Ovary (tissue), 10 donors: ENCODE measurements at places on chromosomes 11 and 22. TPM values are rescaled to one million over a fixed set of nuclear protein-coding genes. Genes with fewer than 3 reads are reported as not detected.

- DNase-seq, result no peak
- H3K36me3 ChIP-seq, result no peaks in the 10 kb centered on the region
- no peak overlapping the region for H3K27ac ChIP-seq
- no peaks in the 10 kb centered on the region for H3K27me3 ChIP-seq
- H3K4me3 ChIP-seq, result no peak overlapping the region
Observed at GRCh38 chr22:39135092-39135896, 17.2 kb downstream of the CBX7 start.

- H3K4me1 ChIP-seq, result no peaks in the 10 kb centered on the region
- H3K27ac ChIP-seq, result no peak overlapping the region
- H3K27me3 ChIP-seq, result no peaks in the 10 kb centered on the region
- H3K4me3 ChIP-seq, result no peak overlapping the region
- DNase-seq, result no peak
Observed at GRCh38 chr22:43127166-43127908, 15.9 kb downstream of the MCAT start.

- H3K27ac ChIP-seq, result no peak overlapping the region
- H3K36me3 ChIP-seq, result no peaks in the 10 kb centered on the region
- H3K4me3 ChIP-seq, result no peak overlapping the region
- H3K4me1 ChIP-seq, result no peaks in the 10 kb centered on the region
- no peak for DNase-seq
Observed at GRCh38 chr11:15309296-15309695, 194.6 kb downstream of the INSC start.

DNA sequence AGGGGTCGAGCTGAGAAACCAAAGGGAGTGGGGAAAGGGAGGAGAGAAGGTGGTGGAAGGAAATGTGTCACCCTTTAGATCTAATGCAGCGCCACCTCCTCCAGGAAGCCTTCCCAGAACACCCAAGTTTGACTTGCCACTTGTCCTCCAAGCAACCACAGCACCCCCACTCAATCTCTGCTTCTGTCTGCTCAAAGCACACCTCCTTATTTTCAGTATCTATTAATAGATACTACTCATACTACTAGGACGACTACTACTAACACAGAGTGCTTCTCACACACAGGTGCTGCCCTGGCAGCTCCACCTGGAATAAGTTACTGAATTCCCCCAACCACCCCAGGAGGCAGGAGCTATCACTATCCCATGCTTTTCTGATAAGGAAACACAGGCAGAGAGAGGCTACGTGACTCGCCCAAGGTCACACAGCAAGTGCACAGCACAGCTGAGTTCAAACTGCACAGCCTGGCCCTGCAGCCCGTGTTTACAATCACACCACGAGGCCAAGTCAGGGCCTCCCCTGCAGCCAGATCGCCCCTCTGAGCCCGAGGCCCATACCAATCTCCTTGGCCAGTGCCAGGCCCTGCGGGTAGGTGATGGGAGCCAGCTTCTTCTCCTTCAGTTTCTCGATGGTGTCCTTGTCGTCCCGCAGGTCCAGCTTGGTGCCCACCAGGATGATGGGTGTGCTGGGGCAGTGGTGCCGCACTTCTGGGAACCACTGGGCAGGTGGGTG, 13.2 kb downstream of the RAC2 start:
- no peak overlapping the region for H3K27ac ChIP-seq
- no peak overlapping the region for H3K4me3 ChIP-seq
- no peak for DNase-seq
- no peaks in the 10 kb centered on the region for H3K36me3 ChIP-seq

GRCh38 chr11:129945373-129945772, 50.0 kb upstream of the NFRKB start:
- no peak for DNase-seq
- H3K27me3 ChIP-seq, result no peaks in the 10 kb centered on the region

- no peaks in the 10 kb centered on the region for H3K4me1 ChIP-seq
- DNase-seq, result no peak
- no peaks in the 10 kb centered on the region for H3K27me3 ChIP-seq
- H3K27ac ChIP-seq, result no peak overlapping the region
- H3K4me3 ChIP-seq, result no peak overlapping the region
Observed at GRCh38 chr11:1174441-1175370, 17.0 kb downstream of the MUC5AC start.

- H3K27me3 ChIP-seq, result no peaks in the 10 kb centered on the region
- no peaks in the 10 kb centered on the region for H3K36me3 ChIP-seq
- H3K27ac ChIP-seq, result no peak overlapping the region
- no peak overlapping the region for H3K4me3 ChIP-seq
- no peaks in the 10 kb centered on the region for H3K4me1 ChIP-seq
Observed at GRCh38 chr11:26851291-26851690, 129.4 kb upstream of the SLC5A12 start.

DNA sequence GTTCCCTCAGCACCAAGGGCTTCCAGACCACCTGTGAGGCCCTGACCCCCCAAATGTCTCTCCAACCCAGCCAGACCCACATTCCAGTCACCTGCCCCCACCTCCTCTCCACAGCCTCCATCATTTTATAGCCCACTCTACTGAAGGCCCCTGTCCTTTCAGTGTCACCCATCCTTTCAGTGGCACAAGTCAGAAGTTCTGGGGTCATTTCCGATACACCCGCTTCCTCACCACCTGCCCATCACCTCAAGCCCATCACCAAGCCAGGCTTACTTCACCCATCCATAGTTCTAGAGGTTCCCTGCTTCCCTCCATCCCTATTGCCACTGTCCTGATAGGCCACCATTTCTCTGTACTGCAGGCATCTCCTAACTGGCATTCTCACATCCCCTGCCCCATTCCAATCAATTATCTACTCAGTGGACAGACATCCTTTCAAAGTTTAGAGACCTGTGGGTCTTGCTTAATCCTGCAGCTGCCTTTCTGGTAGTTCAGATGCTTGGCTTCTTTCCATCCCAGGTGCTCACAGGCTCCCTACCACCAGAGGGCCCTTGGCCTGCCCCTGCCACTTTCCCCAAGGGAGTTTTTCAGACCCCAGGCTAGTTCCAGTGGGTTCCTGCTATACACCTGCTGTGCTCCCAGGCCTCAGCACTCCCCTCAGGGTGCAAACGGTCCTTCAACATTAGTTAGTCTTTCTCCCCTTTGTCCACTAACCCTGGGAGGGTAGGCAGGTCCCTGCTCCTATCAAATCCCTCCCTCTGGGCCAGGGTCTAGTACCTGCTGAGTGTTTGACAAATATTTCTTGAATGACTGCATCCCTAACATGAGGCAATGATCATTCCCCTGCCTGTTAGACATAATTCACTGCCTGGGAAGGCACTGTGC, 7.6 kb downstream of the KCNQ1OT1 start:
- H3K27ac ChIP-seq, result peak overlapping the region; percentile 9
- H3K4me3 ChIP-seq, result no peak overlapping the region
- peaks cover 48% of the 10 kb centered on the region for H3K4me1 ChIP-seq
- DNase-seq, result peak; percentile 14
- H3K27me3 ChIP-seq, result no peaks in the 10 kb centered on the region

GRCh38 chr11:111776398-111777093, 10.4 kb upstream of the PPP2R1B start:
- no peaks in the 10 kb centered on the region for H3K4me1 ChIP-seq
- no peaks in the 10 kb centered on the region for H3K27me3 ChIP-seq
- H3K36me3 ChIP-seq, result no peaks in the 10 kb centered on the region
- DNase-seq, result no peak
- H3K27ac ChIP-seq, result no peak overlapping the region
- H3K4me3 ChIP-seq, result no peak overlapping the region

GRCh38 chr11:66081505-66081904, 11.4 kb downstream of the PACS1 start:
- H3K4me3 ChIP-seq, result no peak overlapping the region
- no peak overlapping the region for H3K27ac ChIP-seq
- H3K27me3 ChIP-seq, result no peaks in the 10 kb centered on the region
- H3K4me1 ChIP-seq, result peaks cover 6% of the 10 kb centered on the region
- DNase-seq, result no peak

GRCh38 chr11:105670811-105671210, 60.9 kb downstream of the GRIA4 start:
- H3K36me3 ChIP-seq, result no peaks in the 10 kb centered on the region
- DNase-seq, result no peak
- H3K4me1 ChIP-seq, result no peaks in the 10 kb centered on the region
- no peaks in the 10 kb centered on the region for H3K27me3 ChIP-seq

GRCh38 chr11:85318573-85318972, 308.6 kb downstream of the DLG2 start:
- no peak overlapping the region for H3K4me3 ChIP-seq
- no peak for DNase-seq
- H3K27ac ChIP-seq, result no peak overlapping the region
- no peaks in the 10 kb centered on the region for H3K4me1 ChIP-seq

GRCh38 chr22:35987487-35987886, 41.1 kb downstream of the RBFOX2 start:
- H3K36me3 ChIP-seq, result no peaks in the 10 kb centered on the region
- DNase-seq, result no peak
- no peaks in the 10 kb centered on the region for H3K27me3 ChIP-seq
- H3K4me1 ChIP-seq, result peaks cover 29% of the 10 kb centered on the region
- no peak overlapping the region for H3K4me3 ChIP-seq

- H3K27me3 ChIP-seq, result no peaks in the 10 kb centered on the region
- DNase-seq, result no peak
- no peak overlapping the region for H3K27ac ChIP-seq
- H3K4me1 ChIP-seq, result no peaks in the 10 kb centered on the region
- H3K4me3 ChIP-seq, result no peak overlapping the region
- H3K36me3 ChIP-seq, result no peaks in the 10 kb centered on the region
Observed at GRCh38 chr11:64989416-64989815, 7.4 kb downstream of the BATF2 start.

DNA sequence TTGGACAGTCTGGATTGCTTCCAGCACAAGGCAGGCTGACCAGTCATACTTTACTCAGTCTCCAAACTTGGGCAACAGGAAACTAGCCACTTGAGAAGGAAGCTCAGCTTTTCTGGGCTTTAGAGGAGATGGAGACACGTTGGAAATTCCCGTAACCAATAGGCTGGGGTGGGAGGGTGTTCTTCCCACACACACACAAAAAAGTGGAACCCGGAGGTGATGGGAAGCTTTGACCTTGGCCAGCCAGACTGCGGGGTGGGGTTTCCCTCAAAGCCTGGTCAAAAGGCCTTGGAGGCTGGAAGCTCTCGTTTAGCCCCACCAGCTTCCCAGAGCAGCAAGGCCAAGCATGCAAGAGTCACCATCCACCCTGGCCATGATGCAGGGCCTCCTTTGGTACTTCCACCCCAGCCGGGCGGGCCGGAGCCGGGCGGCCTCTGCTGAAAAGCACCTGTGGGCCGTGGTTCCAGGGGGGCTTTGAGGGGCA, 126.2 kb downstream of the BCR start:
- peaks cover 18% of the 10 kb centered on the region for H3K4me1 ChIP-seq
- no peak overlapping the region for H3K4me3 ChIP-seq
- peak overlapping the region; percentile 9 for H3K27ac ChIP-seq
- no peaks in the 10 kb centered on the region for H3K36me3 ChIP-seq

DNA sequence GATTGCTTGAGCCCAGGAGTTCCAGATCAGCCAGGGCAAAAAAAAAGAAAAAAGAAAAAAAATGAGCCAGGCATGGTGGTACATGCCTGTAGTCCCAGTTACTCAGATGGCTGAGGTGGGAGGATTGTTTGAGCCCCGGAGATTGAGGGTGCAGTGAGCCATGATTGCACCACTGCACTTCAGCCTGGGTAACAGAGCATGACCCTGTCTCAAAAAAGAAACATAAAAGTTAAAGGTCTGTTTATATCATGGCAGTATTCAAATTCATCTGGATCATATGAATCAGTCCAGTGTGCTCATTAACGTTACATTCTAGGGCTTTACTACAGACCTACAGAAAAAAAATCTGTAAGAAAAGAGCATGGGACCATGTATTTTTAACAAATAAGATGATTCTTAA, 13.9 kb downstream of the HSD17B12 start:
- no peaks in the 10 kb centered on the region for H3K27me3 ChIP-seq
- no peak for DNase-seq
- H3K36me3 ChIP-seq, result no peaks in the 10 kb centered on the region
- no peak overlapping the region for H3K27ac ChIP-seq

DNA sequence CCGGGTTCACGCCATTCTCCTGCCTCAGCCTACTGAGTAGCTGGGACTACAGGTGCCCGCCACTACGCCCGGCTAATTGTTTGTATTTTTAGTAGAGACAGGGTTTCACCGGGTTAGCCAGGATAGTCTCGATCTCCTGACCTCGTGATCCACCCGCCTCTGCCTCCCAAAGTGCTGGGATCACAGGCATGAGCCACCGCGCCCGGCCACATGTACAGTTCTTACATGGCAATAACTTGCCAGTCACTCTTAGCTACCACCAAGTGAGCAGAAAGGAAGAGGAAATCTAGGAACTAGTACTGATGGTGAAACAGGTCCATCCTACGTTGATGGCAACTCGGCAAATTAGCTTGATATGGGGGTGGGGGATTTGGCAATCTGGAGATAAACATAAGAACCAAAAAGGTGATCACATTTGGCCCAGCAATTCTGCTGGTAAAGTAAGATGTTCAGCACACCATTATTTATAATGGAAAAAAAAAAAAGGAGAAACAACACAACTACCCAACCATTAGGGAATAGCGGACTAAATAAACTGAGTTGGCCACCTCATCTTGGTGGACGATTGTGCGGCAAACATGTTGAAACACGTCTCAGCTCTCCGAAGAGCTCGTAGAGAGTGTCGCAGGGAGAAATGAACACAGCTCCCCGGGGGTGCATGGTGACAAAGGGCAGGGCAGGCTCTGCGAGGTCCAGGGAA, 5.3 kb downstream of the NLRP6 start:
- no peak for DNase-seq
- H3K4me3 ChIP-seq, result no peak overlapping the region
- peaks cover 3% of the 10 kb centered on the region for H3K4me1 ChIP-seq
- peaks cover 5% of the 10 kb centered on the region for H3K27me3 ChIP-seq
- H3K27ac ChIP-seq, result no peak overlapping the region

- H3K27ac ChIP-seq, result no peak overlapping the region
- DNase-seq, result no peak
- no peak overlapping the region for H3K4me3 ChIP-seq
- no peaks in the 10 kb centered on the region for H3K36me3 ChIP-seq
Observed at GRCh38 chr11:130150790-130151189, 8.8 kb upstream of the ST14 start.

Gene SCN4B
- 2.9 TPM for total RNA-seq

Gene UPK3A
- total RNA-seq, result not detected

Gene BTG4
- not detected for total RNA-seq

Gene TMEM86A
- total RNA-seq, result 16.5 TPM

Gene MS4A6E
- total RNA-seq, result not detected

Gene TRIM51
- not detected for total RNA-seq

Gene TP53AIP1
- not detected for total RNA-seq

Gene TYR
- total RNA-seq, result not detected

Gene TBC1D10A
- 35.9 TPM for total RNA-seq

Gene GAL3ST1
- 1.1 TPM for total RNA-seq

Gene CATSPERZ
- total RNA-seq, result not detected

Gene AHNAK
- 447 TPM for total RNA-seq

Gene C11orf52
- total RNA-seq, result 1.6 TPM

Gene CHRM1
- not detected for total RNA-seq

Gene E2F8
- 0.37 TPM for total RNA-seq
